Muscle of leg (tissue), 16 donors: ENCODE measurements at places on chromosomes 11 and 22. TPM values are rescaled to one million over a fixed set of nuclear protein-coding genes. Genes with fewer than 3 reads are reported as not detected.

GRCh38 chr22:48869161-48869560, 958.5 kb downstream of the BRD1 start:
- DNase-seq, result no peak

- DNase-seq, result peak; percentile 3
Observed at GRCh38 chr11:59999691-60000090, 17.3 kb upstream of the OOSP4B start.

DNA sequence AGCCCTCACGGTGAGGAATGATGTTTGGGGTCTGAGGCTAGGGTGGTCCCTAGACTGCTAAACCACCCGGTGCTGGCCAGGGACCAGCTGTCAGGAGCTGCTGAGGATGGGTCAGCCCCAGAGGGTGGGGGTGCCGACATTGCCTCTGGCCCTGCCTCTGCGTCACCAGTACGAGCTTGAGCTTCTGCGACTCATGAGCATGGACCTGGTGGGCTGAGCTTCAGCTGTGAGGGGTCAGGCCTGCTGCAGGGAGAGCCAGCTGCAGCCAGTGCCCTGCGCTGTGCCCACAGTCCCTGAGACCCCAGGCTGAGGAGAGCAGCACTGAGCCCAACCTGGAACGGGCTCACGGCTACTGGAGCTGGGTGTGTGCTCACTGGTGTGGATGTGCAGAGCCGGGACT, 7.0 kb downstream of the DERL3 start:
- no peak for DNase-seq

Gene CEP126
- polyA plus RNA-seq, result 2.3 TPM
